DMS53 (cell line): ENCODE measurements at places on chromosomes 13 and 19.
A peak's percentile ranks its signal among the peaks of the same experiment; 100 is the strongest.

- no peak for DNase-seq
Measured at GRCh38 chr19:58553799-58554493, 959 bp downstream of the CHMP2A start.

GRCh38 chr19:5340637-5341447, at the start of gene PTPRS:
TSS of gene PTPRS (minus strand) at chr19:5340812. CDS start at chr19:5286140, 54,672 bp downstream.
- peak; percentile 26 for DNase-seq

- peak; percentile 45 for DNase-seq
Measured at GRCh38 chr13:93361703-93362102, 135.1 kb downstream of the GPC6 start.

DNA sequence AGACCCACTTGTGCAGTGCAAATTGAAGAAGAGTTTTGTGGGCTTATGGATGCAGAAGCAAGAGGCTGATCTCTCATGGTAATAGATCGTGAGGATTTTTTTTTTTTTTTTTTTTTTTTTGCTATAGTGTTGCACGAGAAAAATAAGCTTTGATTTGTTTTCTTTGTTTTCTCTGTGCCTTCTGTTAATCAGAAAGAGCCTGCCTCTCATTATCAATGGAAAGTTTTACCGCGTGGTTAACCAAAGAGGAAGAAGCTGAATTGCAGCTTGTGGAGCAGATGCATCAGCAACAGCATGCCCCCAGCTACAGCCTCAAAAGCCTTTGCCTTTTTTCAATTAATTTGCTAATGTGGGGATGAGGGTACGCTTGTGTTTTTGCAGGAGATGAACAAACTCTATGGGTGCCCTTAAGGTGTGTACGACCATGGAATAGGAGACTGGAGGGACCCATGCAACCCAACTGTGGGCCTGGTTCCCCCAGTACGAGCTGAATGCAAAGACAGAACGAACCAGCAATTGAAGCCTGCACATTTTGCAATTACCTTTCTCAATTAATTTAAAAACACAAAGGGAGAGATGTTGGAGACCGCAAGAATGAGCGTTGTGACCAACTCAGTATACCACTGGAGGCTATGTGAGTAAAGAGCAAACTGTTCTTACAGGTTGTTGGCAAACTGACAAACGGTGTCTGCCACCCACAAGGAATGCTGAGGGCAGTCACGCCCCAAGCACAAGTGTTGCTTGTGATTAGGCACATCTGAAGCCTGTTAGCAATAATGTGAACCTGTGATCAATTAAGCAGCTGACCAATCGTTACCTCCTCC, 58.6 kb upstream of the SPRY2 start:
- DNase-seq, result peak; percentile 14

GRCh38 chr13:79483086-79483706, 2.2 kb downstream of the NDFIP2 start:
- DNase-seq, result no peak
